ENCODE measurements at places on chromosomes 7 and 10.

- no peak for DNase-seq
Observed at GRCh38 chr10:1360558-1361164, 304.5 kb downstream of the WDR37 start.

DNA sequence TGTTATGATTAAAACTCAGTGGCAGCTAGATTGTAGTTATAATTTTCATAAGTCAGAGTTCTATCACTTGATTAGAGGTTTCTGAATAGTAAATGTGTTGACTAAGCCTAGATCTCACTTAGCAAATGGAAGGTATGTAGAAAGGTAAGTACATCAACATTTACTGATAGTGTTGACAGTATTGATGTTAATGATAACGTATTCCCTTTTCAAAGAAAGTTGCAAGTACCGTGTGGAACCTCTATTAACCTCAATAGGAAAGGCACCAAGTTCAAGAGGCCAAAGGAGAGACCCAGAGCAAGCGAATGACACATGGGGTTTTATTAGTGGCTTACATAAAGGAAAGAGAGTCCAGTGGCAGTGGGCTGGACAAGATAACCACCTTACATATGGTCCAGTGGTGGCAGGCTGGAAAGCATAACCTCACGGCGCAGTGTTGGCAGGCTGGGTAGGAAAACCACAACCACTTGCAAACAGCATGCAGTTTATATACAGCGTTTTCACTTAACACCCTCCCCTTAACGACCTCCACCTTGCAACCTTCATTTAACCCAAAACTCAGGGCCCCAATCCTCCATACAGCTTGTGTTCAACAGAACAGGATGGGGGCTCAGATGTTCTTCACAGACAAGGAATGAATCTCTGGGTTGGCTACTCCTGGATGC lies 611.0 kb downstream of the PARD3 start:
- DNase-seq = no peak

GRCh38 chr10:121661451-121661851 lies 63.2 kb upstream of the FGFR2 start:
- no peak for DNase-seq

DNA sequence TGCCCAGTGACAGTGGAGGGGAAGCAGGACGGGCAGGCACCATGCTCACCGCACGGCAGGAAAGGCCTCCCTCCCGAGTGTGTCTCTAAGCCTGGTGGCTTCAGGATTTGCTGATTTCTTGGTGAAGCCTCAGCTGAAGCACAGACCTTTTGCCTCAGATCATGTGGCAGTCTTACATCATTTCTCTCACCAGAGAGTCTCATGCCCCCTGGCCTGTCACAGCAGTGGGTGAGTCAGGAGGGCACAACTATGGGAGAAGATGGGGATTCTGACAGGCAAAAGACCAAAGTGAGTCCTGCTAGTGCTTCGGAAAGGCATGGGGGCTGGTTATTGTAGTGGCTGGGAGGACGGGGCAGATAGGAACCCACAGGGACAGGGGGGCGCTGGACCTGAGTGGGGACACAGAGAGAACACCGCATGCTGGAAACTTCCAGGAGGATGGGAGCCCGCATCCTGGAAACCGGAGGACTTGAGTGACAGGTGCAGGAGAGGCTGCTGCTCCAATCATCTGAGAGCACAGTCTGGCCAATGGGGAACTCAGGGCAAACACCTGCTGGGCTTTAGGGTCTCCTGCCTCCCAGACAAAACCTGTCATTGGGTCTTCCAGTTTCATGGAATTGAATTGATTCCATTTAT lies 166.8 kb downstream of the ADARB2 start:
- DNase-seq = no peak

- no peak for DNase-seq
Observed at GRCh38 chr7:68014031-68014736, 1017.6 kb downstream of the TYW1 start.

DNA sequence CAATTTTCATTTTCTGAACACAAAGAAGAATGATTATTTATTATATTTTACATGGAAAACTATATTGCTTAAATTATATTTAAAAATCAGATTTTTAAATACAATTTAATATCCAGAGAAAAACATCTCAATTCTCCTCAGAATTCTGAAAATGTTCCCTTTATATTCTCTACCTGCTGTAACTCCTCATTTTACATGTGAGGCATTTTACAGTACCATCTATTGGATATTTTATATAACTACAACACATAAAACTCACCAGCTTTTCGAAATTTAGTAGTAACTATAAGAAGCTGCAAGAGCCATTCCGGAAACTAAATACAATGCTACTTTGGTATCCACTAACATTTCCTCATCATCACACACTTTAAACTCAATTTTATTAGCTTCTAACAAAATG lies 264.6 kb downstream of the DGKB start:
- no peak for DNase-seq

GRCh38 chr7:35762781-35763180 lies 38.1 kb upstream of the SEPTIN7 start:
- DNase-seq = no peak

DNA sequence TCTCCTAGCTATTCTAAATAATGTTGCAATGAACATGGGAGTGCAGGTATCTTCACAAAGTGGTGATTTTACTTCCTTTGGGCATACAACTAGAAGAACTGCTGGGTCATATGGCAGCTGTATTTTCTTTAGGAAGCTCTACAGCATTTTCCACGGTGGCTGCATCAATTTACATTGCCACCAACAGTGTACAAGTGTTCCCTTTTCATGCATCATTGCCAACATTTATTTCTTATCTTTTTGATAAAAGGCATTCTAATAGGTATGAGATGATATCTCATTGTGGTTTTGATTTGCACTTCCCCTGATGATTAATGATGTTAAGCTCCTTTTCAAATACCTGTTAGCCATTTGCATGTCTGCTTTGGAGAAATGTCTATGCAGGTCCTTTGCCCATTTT lies 52.6 kb downstream of the NT5C2 start:
- DNase-seq = no peak

GRCh38 chr10:75764974-75765788 lies 333.8 kb downstream of the LRMDA start:
- DNase-seq = no peak

- no peak for DNase-seq
Observed at GRCh38 chr10:64215088-64215487, 693.9 kb downstream of the REEP3 start.

GRCh38 chr10:69861251-69862240 lies 59.8 kb downstream of the COL13A1 start:
- DNase-seq = no peak

GRCh38 chr10:49090189-49090575 lies 25.1 kb downstream of the VSTM4 start:
- no peak for DNase-seq

DNA sequence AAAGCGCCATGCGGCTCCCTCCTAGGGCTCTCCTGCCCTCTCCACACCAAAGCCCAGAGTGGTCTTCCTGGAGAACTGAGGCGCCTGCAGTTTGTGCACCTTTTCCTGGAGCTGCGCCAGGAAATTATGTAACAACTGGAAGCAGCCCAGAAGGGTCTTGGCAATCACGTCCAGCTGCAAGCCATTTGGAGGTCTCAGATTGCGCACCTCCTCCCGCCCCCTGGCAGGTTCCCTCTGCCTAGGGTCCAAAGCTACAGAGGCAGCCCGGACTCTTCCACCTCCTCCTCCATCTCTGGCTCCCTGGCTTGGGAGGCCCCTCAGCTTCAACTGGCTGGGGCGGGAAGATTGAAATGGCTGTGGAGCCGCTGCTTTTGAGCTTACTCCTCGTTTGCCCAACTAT lies 34.0 kb upstream of the SFTPD start:
- no peak for DNase-seq

- no peak for DNase-seq
Observed at GRCh38 chr7:11895337-11895736, 63.3 kb upstream of the THSD7A start.

- no peak for DNase-seq
Observed at GRCh38 chr10:131848296-131848695, 52.5 kb upstream of the PPP2R2D start.

GRCh38 chr10:117499248-117500105 lies 43.1 kb upstream of the EMX2 start:
- no peak for DNase-seq

- DNase-seq = no peak
Observed at GRCh38 chr7:55075464-55076021, 56.7 kb downstream of the EGFR start.

- no peak for DNase-seq
Observed at GRCh38 chr7:40865441-40866233, 730.8 kb downstream of the SUGCT start.

GRCh38 chr10:123945325-123945920 lies 53.8 kb upstream of the CPXM2 start:
- no peak for DNase-seq

DNA sequence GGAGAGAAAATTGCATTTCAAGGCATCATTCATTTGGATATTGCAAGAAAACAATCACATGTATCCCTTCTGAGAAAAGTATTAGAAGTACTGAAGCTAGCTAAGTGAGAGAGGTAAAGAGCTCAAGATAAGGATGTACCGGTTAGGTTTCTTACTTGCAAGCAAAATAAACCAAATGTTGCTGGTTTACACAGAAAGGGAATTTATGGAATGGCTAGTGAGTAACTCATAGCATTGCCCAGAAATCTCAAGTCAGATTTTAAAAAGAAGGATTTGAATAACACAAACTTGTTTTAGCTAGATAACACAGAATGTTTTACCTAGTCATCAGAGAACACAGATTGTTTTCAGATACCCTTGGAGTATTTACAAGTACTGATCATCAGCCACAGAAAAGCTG lies 30.6 kb downstream of the KLHL7 start:
- no peak for DNase-seq

DNA sequence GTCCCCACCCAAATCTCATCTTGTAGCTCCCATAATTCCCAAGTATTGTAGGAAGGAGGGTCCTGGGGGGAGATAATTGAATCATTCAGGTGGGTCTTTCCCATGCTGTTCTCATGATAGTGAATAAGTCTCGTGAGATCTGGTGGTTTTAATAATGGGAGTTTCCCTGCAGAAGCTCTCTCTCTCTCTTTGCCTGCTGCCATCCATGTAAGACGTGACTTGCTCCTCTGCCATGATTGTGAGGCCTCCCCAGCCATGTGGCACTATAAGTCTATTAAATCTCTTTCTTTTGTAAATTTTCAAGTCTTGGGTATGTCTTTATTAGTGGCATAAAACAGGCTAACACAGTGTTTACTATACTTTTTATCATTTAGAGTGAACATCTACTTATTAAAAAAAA lies 338.8 kb downstream of the ANKRD7 start:
- DNase-seq = no peak

- no peak for DNase-seq
Observed at GRCh38 chr10:118931436-118931835, 98.1 kb upstream of the NANOS1 start.

- no peak for DNase-seq
Observed at GRCh38 chr10:132390170-132390920, 6.7 kb upstream of the PWWP2B start.

DNA sequence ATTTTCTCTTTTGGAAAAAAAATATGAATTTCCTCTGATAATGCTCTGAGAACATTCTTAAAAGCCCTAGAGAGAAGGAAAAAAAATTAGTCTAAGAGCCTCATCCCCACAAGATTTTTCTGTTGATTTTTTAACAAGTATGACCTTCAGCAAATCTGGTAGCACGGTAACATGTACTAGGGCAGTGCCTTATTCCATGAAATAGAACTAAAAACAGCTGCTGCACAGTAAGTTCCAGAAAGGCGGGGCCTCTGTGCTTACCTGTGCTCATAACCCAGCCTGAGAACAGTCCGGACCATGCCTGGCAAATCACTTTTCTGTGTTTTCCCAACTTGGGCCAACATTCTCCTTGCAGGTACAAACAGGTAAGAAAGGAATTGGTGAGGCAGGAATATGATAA lies 519.1 kb upstream of the AKR1E2 start:
- no peak for DNase-seq

Measured in stimulated activated CD4-positive, alpha-beta T cell treated with anti-CD3 and anti-CD28 coated beads, Interleukin-12 subunit alpha, Interleukin-12 subunit beta, amount 100 ng/mL, for 24 hours (primary cell).